Activated naive CD4-positive, alpha-beta T cell treated with anti-CD3 and anti-CD28 coated beads, Interleukin-2, amount 50 U/mL, for 72 hours (primary cell): ENCODE measurements at places on chromosomes 5 and 9.
A peak's percentile ranks its signal among the peaks of the same experiment; 100 is the strongest.

GRCh38 chr5:86861512-86861911 is 243.8 kb downstream of the COX7C start:
- DNase-seq: no peak

GRCh38 chr5:167720676-167721260 is 570.7 kb upstream of the WWC1 start:
- no peak for DNase-seq

DNA sequence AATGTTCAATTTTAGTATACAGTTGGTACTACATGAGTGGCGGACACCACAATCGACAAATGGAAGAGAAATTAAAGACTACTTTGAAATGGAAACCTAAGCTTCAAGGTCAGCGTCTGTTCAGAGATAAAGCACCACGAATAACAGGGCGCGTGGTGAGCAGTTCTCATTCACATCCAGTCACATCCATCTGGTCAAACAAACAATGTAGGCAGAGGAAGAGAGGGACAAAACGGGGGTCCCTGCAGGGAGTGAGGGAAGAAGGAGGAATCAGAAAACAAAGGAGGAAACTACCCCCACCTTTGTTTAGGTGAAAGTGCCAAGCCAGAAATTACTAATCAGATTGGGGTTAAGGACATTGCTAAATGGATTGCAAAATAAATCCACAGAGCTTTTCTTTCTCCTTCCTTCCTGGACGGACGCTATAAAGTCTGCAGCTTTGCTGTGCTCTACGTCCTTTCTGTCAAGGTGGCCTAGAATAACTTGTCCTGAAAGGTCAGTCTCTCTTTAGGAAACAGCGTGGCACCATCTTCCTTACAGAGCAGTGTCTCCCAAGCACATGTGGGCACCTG is 138.6 kb downstream of the ENTREP1 start:
- DNase-seq: no peak

- peak; percentile 62 for DNase-seq
Observed at GRCh38 chr5:132419502-132420468, 50.3 kb downstream of the SLC22A5 start.

DNA sequence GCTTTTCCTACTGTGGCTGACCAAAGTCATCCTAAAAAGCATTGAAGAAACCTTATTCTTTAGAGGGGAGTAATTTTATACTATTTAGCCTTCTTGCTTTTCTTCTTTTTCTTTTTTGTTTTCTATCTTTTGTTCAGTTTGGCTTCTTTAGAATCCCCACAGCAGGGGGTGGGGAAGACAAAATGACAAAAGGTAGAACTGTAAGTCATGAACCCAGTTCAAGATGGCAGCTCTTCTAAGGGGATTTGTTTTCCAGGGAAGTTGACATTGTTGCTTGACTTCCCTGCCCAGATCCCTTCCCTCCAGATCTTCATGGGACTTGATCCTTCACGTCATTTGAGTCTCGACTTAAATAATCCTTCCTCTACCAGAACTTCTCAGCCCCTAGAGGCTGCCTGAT is 692.4 kb upstream of the DMAC1 start:
- DNase-seq: no peak

- no peak for DNase-seq
Observed at GRCh38 chr9:78191931-78192330, 43.9 kb upstream of the CEP78 start.

GRCh38 chr5:131180407-131180806 is 9.7 kb downstream of the LYRM7 start:
- no peak for DNase-seq

- DNase-seq: peak; percentile 23
Observed at GRCh38 chr5:179974946-179975712, 67.4 kb upstream of the TBC1D9B start.

- no peak for DNase-seq
Observed at GRCh38 chr5:43891112-43891511, 288.1 kb downstream of the NNT start.

DNA sequence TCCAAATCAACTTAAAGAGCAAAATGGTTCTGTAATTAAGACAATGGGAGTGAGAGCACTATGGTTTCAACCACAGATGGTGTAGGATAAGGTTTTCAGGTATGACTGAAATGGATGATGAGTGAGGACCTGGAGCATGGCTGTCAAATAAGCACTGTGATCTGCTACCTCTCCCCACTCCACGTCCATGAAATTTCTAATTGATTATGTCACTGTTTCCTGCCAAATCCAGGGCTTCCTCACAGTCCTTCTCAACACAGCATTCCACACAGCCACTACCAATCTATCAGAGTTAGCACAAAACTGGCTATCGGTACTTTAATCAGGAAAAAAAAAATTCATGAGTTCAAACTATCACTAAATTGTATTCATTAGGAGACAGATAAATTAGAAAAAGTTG is 420.4 kb upstream of the WWC1 start:
- no peak for DNase-seq

DNA sequence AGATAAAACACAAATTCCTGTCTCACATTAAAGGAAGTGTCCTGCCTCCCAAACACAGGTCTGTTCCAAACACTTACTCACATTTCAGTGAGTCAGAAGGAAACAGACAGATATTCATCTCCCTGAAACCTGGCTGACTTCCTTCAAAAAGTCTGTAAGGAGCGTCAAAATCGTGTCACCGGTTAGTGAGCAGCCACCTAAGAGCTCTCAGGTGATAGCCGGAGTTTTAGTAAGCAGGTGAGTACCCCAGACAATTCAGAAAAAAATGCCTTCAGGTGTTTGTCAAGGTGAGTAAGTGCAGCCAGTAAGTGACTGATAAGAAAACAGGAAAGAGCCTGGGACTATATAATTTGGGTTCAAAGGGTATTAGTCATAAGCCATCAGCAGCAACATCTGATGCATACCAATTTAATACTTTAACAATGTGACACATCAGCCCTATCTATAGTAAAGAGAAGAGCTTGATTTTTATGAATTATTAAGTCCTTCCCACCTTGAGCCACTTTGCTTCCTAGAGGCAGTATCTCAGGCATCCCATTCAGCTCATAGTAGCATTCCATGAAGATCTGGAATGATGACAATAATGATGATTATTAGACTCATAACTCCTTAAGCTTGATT is 1.3 kb upstream of the ITGA2 start:
- DNase-seq: no peak

DNA sequence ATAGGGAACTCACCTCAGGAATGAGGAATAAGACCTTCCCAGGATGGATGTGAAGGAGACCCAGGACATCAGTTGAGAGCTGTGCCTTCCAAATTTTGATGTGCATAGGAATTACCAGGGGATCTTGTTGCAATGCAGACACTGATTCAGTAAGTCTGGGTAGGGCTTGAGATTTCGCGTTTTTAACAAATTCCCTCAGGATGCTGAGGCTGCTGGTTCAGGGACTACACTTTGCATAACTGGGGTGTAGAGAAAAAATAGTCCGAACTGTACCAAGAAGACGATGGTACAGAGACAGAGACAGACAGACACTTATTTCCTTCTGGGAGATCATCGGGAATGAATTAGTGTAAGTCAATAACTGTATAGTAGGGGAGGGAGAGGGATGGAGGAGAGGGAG is 82.3 kb upstream of the FREM1 start:
- DNase-seq: no peak

DNA sequence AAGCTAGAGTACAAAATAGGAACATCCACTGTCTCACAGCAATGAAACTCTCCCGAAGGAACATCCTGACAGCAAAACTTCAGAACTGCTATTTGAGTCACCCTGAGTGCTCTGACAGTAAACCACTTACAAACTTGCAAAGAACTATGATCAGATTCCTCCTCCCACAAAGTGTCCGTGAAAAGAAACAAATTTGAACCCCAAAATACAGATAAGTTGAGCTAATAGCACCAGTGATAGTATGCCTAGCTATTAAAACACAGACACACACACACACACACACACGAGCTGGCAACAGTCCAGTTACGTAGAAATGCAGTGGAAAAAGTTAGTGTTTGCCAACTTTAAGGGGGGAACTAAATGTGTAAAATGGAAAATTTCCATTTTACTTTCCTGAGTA is 3.1 kb upstream of the GLIS3 start:
- DNase-seq: no peak

- DNase-seq: no peak
Observed at GRCh38 chr5:180804129-180804618, 1.6 kb upstream of the MGAT1 start.

GRCh38 chr5:111954516-111955395 is 197.8 kb upstream of the NREP start:
- no peak for DNase-seq

DNA sequence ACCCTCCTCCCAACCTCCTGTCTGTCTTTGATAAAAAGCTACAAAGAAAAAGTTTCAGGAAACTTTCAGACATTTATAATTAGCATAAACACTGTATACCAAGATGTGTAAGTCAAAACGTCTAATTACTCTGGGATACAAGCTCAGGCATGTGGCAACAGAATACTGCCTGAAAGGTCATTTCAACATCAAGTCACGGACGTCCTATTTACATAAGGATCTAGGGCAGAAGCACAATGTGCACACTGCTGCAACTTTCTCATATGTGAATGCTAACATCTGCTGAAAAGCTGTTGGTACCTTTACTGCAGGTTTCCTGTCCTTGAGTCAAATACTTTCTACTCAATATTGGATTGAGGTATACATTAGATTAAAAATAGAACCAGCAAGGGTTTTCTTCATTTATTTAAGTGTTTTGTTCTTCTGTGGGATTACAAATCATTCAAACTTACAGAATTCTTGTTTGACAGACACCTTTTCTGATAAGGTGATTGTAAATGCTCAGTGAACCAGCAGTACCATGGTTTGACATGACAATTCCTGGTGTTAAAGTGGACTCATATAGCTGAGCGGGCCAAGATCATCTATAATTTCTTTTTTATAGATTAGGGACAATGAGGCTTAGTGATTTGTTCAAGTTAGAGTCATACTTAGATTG is 36.8 kb downstream of the ELL2 start:
- no peak for DNase-seq

DNA sequence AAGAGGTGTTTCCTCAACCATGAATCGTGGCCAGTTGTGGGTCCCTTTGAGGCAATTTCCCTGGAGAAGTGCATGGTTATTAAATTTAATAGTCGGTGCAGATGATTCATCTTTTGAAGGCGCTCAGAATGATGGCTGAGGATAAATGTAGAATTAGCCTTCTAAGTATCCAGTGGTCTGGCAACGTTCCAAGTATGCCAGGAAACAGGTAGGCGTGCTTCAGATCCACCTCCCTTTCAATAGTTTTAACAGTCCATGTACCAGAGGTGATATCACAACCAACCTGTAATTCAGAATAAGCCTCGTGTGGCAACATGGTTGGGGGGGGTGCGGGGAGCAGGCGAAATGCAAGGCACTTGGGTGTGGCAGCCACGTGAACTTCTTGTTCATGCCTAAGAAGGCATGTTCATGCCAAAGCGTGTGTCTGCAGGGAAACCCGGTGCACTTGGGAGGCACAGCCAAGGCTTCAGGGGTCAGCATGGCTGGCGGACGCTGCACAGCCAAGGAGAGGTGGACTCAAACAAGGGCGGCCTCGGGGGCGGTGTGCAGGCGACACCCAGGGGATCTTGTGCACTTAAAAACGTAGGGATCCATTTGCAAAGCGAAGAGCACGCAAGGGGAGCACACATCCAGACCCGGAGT is 5.2 kb upstream of the NKD2 start:
- DNase-seq: peak; percentile 10

- DNase-seq: no peak
Observed at GRCh38 chr9:38422555-38423260, 1.5 kb downstream of the IGFBPL1 start.

GRCh38 chr5:132090107-132090506 is 16.5 kb downstream of the CSF2 start:
- no peak for DNase-seq

DNA sequence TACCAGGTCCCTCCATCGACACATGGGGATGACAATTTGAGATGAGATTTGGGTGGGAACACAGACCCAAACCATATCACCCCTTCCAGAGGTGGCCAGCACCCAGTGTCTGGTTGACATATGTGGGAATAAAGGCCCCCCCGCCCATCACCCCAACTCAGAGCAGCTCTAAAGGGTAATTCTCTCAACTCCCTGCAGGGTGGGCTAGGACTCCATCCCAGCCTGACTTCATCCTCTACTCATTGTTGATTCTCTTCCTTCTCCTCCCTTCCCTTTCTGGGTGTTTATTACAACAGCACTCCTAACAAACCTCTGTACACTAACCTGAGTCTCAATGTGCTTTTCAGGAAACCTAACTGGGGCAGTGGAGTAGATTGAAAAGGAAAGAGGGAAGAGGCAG is 339.9 kb downstream of the ACTL7B start:
- no peak for DNase-seq

DNA sequence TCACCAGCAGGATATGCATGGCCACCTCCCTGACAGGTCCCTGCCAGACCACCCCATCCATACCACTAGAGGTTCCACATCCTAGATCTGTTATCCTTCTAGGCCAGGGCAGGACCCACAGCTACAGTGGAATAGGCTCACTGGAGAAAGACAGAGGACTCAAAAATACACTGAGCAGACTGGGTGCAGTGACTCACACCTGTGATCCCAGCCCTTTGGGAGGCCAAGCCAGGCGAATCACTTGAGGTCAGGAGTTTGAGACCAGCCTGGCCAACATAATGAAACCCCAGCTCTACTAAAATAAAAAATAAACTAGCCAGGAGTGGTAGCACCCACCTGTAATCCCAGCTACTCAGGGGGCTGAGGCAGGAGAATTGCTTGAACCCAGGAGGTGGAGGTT is 56.5 kb upstream of the TESK1 start:
- no peak for DNase-seq

GRCh38 chr5:125326150-125326510 is 579.7 kb upstream of the ZNF608 start:
- DNase-seq: no peak

DNA sequence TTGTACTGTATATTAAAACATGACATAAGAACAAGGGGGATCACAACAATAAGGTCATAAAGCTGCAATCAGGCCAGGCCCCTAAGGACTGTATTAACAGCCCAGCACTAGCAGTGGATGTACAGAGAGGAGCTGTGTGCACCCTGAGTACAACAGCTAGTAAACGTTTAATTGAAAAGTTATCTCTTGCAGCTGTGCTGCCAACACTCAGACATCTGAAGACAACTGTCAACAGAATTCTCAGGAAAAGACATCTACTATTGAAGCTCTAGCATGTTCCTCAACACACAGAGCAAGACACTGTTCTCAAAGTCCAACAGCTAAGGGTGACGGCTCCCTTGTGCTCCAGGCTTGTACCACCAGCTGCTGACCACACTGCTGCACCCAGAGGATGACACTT is 199.6 kb downstream of the DCP2 start:
- no peak for DNase-seq

GRCh38 chr5:149413477-149414210 is 34.6 kb upstream of the IL17B start:
- DNase-seq: no peak

DNA sequence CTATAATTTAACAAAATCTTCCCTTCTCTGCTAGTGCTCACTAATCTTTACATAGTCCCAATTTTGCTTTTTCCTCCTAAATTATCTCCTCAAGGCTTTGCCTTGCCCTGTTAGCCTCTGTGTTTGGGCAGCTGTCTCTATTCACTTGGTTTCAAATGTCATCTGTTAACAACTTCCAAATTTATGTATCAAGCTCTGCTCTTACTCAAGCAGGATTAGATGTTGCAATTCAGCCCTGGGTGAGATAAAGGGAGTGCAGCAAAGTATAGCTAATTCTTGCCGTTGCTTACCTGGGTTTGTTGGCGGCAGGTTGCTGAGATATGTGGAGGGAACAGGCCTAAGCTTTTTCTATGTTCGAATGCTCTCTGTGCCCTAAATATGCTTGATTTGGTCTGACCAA is 483.8 kb downstream of the DMAC1 start:
- DNase-seq: no peak

- no peak for DNase-seq
Observed at GRCh38 chr5:93601802-93602155, 18.8 kb downstream of the NR2F1 start.

- DNase-seq: no peak
Observed at GRCh38 chr5:88556406-88556805, 287.8 kb upstream of the TMEM161B start.
